SJSA1 (cell line): ENCODE measurements at places on chromosomes 13 and 19. TPM values are rescaled to one million over a fixed set of nuclear protein-coding genes. Genes with fewer than 3 reads are reported as not detected.

DNA sequence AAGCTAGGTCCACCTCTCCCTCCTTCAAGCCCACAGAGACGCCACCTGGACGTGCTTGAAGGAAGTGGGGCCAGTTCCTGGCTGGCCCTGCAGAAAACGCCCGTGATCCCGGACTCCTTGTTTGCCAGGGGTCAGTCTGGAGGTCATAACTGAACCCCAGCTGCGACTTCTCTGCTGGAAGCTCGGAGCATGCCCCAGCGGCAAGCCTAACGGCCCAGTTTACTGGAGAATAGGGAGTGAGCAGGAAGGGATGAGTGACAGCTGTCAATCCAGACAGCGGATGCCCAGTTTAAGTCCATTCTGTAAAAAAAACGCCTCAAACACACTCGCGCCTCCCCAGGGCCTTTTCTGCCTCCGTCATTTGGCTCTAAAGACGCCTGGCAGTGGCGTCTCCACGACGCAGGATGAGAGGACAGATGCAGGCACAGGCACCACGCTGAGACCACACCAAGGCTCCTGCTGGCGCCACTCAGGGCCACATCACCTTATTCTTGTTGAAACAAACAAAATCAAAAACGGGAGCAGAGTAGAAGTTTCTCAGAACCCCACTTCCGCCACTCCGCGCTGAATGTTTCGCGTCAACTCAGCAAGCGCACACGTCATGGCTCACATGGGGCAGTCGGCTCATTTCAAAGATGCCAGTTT, 57.6 kb downstream of the RASA3 start:
- no peak overlapping the region for H3K4me3 ChIP-seq
- H3K36me3 ChIP-seq = peaks cover 14% of the 10 kb centered on the region; the same call in 1 of the 2 replicates
- no peak overlapping the region for H3K27ac ChIP-seq
- H3K4me1 ChIP-seq = peaks cover 15% of the 10 kb centered on the region
- no peaks in the 10 kb centered on the region for H3K27me3 ChIP-seq

DNA sequence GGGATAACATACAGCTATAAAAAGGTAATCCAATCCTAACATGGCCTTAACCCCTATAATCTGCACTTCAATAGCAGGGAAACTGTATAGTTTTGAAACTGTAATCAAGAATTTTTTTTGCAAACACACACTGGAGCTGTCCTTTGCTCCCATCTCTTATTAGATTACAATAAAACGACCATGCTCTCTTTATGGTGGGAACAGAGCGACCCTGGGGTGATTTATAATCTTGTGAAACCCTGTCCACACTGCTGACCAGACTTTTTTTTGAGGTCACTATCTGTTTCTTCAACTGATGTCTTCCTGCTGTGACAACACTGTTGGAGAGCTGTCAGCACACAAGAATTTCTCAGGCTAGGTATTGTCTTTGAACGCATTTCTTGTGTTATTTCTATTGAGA, 35.3 kb downstream of the DACH1 start:
- H3K27ac ChIP-seq = no peak overlapping the region
- no peak for DNase-seq
- no peaks in the 10 kb centered on the region for H3K4me1 ChIP-seq
- no peaks in the 10 kb centered on the region for H3K36me3 ChIP-seq

DNA sequence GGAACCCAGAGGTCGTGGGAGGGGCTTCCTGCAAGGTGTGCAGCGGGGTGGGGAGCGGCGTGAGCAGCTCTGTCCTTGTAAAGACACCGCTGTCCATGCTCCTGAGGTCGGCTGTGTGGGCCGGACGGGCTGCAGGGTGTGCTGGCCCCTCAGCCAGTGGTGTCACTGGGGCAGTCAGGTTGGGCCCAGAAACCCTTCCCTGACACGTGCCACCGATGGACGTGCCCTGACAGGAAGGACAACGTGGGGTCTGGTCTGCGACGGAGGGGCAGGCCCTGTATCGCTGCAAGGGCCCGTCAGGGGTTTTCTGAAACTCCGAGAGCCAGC, 4.2 kb upstream of the RPS15 start:
- H3K4me1 ChIP-seq = 0 out of 2 replicates have a peak, but pooled peaks cover 4% of the 10 kb centered on the region
- no peaks in the 10 kb centered on the region for H3K27me3 ChIP-seq

GRCh38 chr13:40966298-40966697, 52.8 kb downstream of the ELF1 start:
- peaks cover 5% of the 10 kb centered on the region; the same call in 1 of the 2 replicates for H3K4me1 ChIP-seq
- no peaks in the 10 kb centered on the region for H3K27me3 ChIP-seq
- H3K27ac ChIP-seq = no peak overlapping the region
- H3K36me3 ChIP-seq = no peaks in the 10 kb centered on the region
- no peak for DNase-seq

Gene DDX49
- 105 and 134 TPM in 2 replicates for total RNA-seq
